ENCODE measurements at places on chromosomes 16 and 17. TPM values are rescaled to one million over a fixed set of nuclear protein-coding genes. Genes with fewer than 3 reads are reported as not detected.

- no peak for DNase-seq
These were observed 233.7 kb downstream of the HS3ST4 start for GRCh38 chr16:25925421-25925820.

GRCh38 chr17:2693561-2694380, 17.8 kb downstream of the CLUH start:
- peak; percentile 43 for DNase-seq

- DNase-seq = no peak
These were observed 2289.3 kb downstream of the TP53TG3F start for GRCh38 chr16:35748621-35749252.

- DNase-seq = no peak
These were observed 25.3 kb downstream of the NXPH3 start for GRCh38 chr17:49600949-49601348.

KRTAP17-1 gene
- polyA plus RNA-seq = not detected
